CD4-positive, alpha-beta T cell treated with Interleukin-10 for 1 hour (primary cell): ENCODE measurements at places on chromosomes 2 and 18.

GRCh38 chr2:20135631-20136050, 84.2 kb upstream of the LAPTM4A start:
- peak; percentile 11 for DNase-seq

GRCh38 chr18:46711444-46711863, 45.4 kb downstream of the ST8SIA5 start:
- DNase-seq: no peak

DNA sequence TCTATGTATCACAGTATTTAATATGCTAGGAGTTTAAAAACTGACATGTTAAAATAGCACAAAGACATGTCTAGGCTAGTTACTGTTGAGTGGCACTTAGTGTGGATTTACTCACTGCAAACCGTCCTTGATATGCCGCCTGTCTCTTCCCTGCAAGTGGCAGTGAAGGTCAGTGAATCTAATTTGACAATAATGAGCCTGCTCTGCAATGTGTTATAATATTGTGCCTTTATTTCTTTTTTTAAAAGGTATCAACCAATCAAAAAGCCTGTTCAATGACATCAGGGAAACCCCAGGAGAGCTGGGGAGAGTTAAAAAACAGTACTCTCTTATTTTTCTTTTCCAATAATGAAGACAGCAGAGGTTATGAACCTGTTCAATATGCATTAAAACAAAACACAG, 384.1 kb downstream of the ERBB4 start:
- no peak for DNase-seq

DNA sequence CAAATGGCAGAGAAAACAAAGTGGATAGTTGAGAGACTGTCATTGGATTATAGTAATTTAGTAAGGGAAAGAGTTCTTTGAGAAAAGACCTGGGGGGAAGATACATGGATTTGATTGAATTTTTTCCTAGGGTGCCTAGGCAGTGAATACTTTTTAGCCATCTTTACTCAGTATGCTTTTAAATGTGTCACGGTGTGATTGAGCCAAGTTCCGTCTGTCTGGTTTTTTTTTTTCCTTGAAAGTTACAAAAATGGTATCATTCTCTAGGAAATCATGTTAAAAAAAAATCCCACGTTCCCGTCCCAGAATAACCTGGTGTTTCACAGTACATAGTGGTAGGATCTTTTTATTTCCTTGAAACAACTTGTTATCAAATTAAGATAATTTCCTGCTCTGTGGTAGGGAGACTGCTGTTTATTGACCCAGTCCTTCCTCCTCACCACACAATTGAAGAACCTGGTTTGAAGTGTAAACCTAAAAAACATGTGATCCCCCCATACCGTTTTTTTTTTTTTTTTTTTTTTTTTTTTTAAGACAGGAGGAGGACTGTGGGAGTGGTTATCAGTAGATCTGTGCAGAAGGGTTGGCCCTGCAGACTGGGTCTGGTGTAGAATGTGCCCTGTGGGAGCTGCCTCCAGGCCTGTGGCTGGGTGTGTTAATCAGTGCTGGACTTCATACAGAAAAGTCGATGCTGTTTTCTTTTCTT, 55.1 kb downstream of the DGKD start:
- peak; percentile 60 for DNase-seq

DNA sequence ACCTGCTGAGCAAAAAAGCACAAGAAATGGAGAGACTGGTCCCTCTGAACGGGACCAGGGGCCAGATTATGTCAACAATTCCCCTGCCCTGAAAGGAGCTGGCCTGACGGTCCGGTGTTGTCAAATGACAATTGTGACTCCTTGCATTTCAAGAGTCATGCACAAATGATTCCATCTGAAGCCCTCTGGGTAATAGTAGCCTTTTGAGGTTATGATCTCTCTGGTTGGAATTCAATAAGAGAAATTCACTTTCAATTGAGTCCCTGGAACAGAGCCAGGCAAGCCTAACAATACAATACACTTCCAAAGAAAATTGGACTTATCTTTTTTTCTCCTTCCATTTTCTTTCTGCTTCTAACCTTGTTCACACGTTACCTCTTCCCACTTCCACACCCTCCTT, 116.9 kb downstream of the C1D start:
- DNase-seq: no peak

DNA sequence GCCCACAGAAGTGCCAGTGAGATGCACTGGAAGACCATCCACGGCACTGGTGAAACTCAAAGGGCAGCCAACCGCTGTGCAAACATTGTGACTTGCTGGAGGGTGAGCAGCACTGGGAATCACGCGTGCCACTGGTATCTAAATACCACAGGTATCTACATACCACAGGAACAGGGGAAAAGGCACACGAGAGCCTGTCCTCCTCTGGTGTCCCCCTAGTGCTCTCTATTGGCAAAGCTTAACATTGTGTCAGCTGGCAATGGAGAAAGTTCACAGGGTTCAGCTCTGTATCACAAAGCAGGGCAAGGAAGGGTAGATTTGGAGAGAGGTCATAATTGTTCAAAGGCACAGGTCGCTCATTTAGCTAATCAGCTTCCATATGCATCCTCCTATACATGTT, 12.6 kb upstream of the SEC11C start:
- no peak for DNase-seq

DNA sequence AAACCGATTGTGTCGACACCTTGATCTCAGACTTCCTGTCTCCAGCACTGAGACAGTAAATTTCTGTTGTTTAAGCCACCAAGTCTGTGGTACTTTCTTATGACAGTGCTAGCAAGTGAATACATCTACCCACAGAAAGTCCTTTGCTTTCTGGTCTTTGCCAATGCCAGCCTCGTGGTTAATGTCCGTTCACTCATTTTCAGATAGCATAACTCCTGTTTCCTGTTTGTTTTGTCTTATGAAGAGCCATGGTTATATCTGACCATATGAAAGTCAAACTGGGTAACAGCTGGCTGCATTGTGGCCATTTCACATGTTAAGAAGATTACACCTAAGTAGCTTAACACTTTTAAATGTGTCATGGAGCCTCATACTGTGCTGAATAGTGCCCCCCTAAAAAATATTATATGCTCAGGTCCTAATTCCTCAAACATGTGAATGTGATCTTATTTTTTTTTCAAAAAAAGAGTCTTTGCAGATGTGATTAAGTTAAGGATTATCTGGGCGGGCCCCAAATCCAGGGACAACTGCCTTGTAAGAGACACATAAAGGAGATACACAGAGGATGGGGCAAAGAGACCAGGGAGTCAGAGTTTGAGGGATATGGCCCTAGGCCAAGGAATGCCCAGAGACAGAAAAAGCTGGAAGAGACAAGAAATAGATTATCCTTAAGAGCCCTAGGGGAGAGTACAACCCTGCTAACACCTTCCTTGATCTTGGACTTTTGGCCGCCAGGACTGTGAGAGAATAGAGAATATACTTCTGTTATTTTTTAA, 118.0 kb downstream of the KCNE4 start:
- no peak for DNase-seq

DNA sequence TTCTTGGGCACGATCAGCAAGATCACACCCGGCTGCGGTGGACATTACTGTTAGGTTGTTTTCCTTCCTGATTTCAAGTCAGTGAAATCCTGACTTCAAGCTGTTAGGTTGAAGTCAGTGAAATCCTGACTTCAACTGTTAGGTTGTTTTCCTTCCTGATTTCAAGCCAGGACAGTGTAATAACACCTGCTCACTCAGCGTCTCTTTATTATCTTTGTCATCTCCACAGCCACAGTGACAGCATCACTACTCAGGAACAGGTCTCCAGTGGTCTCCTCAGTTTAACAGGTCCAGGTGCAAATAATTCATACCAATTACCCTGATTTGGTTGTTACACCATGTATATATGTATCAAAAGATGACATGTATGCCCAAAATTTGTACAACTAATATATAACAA, 208.1 kb upstream of the REG3G start:
- DNase-seq: no peak

- DNase-seq: no peak
Observed at GRCh38 chr18:47709556-47709955, 220.9 kb downstream of the SMAD2 start.

GRCh38 chr2:121128741-121129659, 156.0 kb downstream of the TFCP2L1 start:
- DNase-seq: no peak

DNA sequence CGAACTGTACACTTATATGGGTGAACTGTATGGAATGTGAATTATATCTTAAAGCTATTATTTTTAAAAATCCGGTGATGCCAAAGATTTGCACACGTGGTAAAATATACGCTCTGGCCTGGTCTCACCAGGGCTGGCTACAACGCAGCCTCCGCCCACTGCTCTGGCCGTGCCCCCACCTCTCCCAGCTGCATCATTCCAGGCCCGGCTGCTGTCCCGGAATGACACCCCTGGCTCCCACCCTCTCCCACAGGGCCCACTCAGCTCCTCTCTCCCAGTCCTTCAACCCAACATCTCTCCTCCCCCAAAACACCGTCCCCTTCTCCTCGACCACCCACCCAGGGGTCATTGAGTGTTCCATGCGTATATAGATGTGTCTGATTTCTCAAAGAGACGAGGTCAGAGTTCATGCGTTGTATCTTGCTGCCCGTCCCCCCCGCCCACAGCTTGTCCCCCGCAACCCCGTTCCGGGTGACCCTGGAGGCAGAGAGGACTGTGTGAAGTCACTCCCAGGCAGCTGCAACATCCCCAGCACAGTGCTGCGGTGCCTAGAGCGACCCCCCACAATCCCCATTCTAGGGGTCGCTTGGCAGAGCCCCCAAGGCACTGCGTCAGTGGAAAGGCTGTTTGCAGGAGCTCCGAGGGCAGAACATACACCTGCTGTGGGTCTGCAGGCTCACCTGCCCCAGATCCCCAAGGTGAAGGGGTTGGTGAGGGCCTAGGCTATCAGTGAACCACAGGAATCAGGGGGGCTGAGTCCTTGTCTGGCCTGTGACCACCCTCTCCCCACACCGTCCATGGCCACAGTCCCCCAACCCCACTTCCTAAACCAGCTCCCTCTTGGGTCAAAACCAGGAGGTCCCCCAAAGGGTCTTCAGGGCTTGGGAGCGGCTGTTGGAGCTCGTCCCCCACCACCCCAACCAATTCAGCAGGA, 13.3 kb downstream of the DNMT3A start:
- DNase-seq: no peak

DNA sequence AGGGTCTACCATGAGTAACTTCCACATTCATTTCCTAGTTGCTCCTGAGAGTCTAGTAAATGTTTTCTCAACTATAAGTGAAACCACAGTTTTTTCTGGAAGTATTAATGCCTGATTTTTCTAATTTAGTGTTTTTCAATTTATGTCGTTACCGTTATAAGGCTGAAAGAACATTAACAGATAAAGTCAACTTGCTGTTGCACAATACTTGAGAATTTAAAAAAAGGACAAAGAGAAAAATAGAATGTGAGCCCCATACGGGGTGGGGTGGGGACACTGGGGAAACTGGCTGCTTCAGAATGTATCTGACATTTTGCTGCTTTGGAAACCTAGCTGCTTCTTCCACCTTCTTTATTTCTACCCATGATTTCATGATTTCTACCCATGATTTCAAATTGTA, 26.2 kb downstream of the CNOT11 start:
- no peak for DNase-seq

- no peak for DNase-seq
Observed at GRCh38 chr18:8834881-8835280, 129.5 kb downstream of the MTCL1 start.

DNA sequence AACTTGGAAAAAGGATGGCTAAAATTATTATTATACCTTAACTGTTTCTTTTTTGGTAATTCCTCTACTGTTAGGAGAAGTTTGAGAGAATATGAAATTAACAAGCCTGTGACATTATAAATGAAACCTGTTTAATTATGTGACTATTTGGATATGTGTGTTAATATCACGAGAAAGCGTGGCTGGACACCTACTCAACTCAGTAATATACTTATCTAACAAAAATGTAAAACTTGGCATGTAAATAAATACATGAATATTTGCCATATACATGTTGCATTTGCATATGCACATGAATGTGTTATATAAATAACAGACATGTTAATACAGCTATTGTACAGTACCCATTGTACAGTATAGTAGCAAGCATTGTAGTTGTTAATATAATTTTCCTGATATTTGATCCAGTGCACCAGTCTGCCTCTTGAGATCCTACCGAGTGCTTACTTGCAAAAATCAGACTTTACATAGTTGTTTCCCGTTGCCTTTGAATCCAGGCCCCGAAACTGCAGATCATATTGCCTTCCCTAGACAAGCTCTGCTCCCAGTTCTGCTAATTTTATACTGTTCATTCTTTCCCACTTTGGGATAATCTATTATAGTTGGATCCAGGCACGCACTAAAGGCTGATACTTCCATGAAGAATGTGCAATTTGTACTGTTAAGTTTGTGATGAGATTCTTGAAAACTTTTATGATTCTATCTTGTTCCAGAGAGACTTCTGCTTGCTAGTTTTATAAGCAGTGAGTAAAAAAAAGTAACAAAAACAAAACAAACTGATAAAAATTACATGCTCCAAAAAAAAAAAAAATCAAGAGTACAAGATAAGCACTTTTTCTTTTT, 395.6 kb downstream of the ARHGAP15 start:
- no peak for DNase-seq

GRCh38 chr2:111168528-111169239, 48.0 kb downstream of the BCL2L11 start:
- peak; percentile 14 for DNase-seq

DNA sequence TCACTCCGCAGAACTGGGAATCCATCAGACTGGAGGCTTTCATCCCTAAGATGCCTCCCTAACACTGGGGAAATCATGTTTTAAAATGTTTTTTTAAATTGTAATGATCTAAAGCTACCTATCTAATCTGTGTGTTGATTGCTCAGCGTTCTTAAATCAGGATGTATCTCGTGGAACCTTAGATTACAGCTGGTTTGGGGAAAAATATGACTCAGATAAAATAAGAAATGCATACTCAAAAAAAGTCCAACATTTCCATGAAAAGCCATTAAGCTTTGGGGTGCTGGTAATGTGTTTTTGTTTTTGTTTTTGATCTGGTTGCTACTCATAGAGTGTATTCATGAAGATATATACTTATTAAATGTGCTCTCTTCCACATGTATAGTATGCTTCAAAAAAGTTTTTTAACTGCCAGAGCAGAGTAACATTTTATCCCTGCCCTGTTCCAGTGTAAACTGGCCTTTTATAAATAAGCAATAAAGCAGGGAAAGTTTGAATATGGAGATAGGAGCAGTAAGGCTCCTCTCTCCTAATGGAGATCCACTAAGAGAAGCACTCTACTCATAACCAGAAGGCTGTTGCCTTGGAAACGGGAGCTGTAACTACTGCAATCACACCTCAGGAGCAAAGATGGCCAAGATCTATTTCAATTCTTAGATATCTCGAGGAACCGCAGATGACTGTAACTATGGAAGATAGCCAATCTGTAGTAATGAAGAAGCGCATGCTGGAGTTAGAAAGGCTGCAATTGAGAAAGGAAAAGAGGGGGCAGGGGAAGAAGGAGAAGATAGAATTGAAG, 41.6 kb downstream of the ANKRD44 start:
- peak; percentile 44 for DNase-seq

- DNase-seq: no peak
Observed at GRCh38 chr2:15107137-15107536, 454.0 kb downstream of the NBAS start.

- DNase-seq: no peak
Observed at GRCh38 chr2:197207598-197207997, 103.0 kb downstream of the ANKRD44 start.

GRCh38 chr2:167480232-167480985, 592.1 kb downstream of the XIRP2 start:
- DNase-seq: no peak
